ENCODE measurements at places on chromosomes 2 and 18.

DNA sequence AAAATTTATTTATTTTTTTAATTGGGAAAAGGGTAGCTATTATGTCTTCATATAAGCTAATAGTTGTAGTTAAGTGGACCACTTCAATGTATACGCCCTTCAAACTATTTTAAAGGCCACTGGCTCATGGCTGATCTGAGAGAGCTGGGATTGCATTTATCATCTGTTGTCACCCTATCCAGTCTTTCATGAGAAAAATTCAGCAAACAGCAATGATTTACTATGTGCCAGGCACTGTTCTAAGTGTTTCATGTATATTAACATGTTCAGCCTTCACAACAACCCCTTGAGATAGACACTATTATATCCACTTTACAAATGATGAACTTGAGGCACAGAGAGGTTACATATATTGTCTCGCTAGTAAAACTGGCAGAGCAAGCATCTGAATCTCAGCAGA lies 66.1 kb upstream of the ZNF397 start:
- DNase-seq, result no peak

- DNase-seq, result no peak
Observed at GRCh38 chr18:74525741-74526140, 8.6 kb upstream of the CNDP1 start.

- no peak for DNase-seq
Observed at GRCh38 chr2:8525582-8526402, 156.1 kb upstream of the ID2 start.

DNA sequence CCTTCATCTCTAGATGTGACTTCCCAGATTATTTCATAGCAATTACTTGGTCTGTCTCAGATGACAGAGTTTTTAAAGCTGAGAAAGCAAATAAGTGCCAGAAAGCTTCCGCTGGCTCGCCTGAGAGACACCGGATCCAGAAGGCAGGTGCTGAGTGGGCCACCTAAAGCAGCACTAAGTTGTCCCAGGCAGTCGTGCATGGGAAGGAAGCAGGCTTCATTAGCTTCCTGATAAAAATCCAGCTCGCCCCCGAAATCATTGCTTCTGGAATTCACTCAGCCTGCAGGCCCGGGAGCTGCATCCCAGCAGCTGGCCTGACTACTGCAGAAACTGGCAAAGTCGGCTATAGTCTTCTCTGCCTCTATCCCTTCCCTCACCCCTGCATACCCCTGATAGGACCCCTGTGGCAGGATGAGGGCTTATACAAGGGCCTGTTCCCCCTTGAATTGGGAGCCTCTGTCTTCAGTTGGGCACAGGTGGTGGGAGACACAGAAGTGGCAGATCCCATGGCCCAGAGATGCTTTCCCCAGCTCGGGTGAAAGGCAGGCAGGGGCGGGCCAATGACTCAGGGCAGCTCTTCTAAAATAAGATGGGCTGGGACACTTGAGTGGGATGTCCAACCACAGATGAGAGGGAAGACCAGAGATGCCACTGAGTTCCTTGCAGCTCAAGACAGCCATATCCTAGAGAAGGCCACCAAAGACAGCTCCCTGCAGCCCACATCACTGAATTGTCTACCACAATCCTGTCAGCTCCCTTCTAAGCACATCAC lies 262.4 kb upstream of the PKDCC start:
- DNase-seq, result no peak

GRCh38 chr18:21441670-21442069 lies 158.8 kb downstream of the ESCO1 start:
- DNase-seq, result no peak

- no peak for DNase-seq
Observed at GRCh38 chr2:130372833-130373807, 17.3 kb downstream of the PTPN18 start.

GRCh38 chr2:140353541-140353940 lies 1573.4 kb upstream of the NXPH2 start:
- DNase-seq, result no peak

- DNase-seq, result no peak
Observed at GRCh38 chr2:238105506-238106338, 5.6 kb downstream of the ESPNL start.

DNA sequence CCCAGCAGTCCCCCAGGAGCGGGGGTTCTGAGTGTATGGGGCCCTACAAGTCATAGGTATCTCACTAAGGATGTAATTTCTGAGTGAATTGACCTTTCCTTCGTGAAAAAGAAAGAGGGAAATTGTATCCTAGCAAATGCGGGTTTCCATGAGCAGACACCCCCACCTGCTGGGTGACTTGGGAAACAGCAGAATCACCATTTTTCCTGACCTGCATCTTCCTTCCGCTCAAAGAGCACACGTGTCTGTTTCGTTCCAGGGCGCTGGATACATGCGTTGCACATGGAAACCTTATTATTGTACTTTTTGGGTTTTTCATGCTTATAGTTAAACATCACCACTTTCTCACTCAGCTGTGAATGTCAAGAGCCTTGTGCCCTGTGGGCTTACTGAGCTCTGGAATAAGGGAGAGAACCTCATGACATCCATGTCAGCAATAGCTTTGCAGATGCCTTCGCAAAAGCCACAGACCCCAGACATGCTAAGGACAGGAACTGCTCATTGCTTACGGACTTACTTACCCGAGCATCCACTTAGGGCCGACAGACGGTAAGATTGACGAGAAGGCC lies 132.8 kb downstream of the TPO start:
- no peak for DNase-seq

DNA sequence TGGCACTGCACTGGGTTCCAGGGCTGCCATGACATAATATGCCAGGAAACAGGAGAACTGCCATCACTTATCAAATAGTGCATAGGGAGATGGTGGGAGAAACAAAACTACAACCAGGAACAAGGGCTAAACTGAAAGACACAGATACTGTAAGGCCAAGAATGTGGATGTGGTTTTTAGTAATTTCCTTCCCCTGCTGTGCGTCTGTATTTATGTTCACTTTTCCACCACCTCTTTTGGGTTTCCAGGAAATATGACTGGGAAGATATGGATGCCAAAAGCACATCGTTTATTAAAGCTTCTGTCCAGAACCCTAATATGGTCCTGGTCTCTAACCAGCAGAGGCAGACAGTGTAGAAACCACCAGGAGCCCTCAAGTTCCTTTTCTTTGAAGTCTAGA lies 759.7 kb upstream of the FANCL start:
- DNase-seq, result no peak

- no peak for DNase-seq
Observed at GRCh38 chr2:162155093-162155492, 3.0 kb upstream of the GCG start.

DNA sequence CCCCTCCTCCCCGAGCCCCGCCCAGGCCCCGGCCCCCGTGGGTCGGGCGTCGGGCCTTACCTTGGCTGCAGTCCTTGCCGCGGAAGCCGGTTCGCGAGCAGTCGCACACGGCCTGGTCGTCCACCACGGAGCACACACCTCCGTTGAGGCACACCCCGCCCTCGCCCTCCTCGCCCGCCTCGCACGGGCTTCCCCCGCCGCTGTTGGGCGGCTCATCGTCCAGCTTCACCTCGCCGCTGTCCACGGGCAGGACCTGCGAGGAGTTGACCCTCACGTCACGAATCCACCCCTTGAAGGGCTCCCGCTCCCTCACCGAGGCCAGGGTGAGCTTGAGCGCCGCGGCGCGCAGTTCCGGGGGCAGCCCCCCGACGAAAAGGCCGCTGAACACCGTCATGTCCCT lies 4.5 kb downstream of the NRXN1 start:
- no peak for DNase-seq

DNA sequence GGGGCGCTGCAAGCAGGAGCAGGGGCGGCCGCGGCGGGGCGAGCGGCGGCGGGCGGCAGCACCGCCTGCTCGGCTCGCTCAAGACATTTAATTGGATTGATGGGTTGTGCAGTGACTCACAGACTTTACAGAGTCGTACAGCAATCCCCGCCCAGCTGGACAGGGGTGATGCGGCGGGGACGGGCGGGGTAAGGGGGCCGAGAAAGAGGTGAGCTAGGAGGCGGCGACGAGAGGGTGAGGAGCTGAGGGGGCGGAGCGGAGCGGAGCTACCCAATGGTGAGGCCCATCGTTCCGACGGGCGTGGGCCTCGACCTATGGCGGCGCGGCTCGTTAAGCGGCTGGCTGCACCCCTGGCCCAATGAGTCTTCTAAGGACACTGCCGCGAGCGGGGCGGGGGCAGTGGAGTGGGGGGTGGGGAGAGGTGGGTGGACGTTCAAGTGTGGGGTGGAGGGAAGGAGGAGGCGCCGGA lies 97.1 kb upstream of the SERTAD2 start:
- peak; percentile 98 for DNase-seq

DNA sequence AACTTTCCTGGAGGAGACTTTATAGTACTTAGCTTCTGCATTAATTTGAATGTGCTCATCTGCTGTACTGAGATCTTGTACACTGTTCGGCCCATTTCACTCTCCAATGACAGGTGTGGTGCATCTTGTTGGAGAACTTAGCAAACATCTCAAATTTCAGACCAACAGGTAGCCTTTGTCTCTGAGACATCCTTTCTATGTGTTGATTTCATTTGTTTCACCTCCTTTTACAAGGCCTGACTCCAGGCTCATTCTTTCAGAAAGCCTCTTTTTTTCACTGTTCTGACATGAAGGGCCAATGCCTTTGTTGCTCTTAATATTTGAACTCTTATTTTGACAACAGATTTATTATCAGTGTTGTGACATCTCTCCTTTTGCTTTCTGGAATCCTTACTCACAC lies 271.8 kb upstream of the FANCL start:
- no peak for DNase-seq

GRCh38 chr2:111636905-111637304 lies 247.1 kb downstream of the ANAPC1 start:
- no peak for DNase-seq

- DNase-seq, result no peak
Observed at GRCh38 chr2:241120440-241120839, 18.4 kb upstream of the MTERF4 start.

GRCh38 chr2:230904856-230905447 lies 20.1 kb downstream of the GPR55 start:
- DNase-seq, result no peak

DNA sequence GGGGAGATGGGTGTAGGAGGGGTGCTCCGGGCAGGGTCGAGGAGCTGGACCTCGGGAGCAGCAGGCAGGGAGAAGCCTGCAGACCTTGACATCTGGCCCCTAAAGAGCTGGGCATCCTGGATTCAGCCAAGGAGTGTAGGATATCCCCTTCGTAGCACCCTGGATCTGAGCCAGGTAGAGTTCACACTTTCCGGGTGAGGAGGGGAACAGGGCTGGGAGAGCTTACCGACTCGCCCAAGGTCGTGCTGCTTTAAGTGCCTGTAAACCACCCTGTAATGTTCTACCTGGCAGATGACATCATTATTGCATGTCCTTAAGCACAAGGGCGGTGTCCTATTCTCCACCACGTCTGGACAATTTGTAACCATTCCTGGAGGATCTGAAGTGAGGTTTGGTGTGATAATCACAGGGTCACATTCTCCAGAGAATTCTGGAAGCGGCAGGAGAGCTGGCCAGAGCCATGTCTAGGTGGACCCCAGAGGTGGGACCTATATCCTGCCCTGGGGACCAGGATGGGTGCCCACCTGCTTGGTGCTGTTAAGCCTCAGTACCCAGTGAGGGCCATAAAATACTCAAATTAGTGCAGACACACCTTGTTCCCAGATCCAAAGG lies 14.6 kb downstream of the ITM2C start:
- no peak for DNase-seq

DNA sequence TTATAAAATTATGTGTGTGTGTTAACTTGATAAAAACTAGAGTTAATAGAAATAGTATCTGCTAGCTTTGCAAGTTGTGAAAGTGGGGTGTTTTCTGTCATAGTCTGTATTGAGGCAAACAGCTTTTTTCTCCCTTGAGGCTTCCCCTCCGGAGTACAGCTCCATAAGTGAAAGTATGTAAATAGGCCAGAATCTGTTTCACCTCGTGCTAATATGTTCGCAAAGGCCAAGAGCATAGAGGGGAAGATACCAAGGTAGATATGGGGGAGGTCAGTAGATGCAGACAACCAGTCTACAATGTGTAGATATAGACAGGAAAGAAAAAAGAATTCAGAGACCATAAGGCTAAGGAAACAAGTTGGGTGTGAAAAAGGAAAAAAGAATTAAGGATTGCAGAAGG lies 72.9 kb downstream of the PTRHD1 start:
- no peak for DNase-seq

GRCh38 chr2:213932-214693 lies 49.7 kb downstream of the SH3YL1 start:
- no peak for DNase-seq

All from activated T-helper 1 cell treated with Interleukin-2 at 50 U/mL for 16 hours (primary cell).